H54 (cell line): ENCODE measurements at places on chromosomes 6 and 20.

DNA sequence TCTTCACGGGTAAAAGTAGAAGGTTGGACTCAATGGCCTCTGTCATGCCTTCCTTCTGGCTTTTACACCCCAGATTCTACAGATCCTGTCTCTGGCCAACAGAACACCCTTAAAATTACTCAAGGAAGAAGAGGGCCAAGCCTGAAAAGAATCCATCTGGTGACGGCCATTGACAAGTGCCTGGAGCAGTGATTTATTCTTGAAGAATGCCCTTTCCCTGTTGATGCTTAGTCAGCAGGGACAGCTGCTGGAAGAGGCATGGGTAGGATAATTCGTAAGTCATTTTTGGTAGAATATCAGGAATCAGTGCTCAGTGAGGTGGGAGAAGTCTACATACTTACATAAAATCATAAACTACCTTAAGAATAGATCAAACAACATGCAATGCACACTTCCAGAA lies 397.9 kb downstream of the SAMD5 start:
- DNase-seq, result no peak

- DNase-seq, result no peak
These were observed 54.0 kb upstream of the CCN2 start for GRCh38 chr6:132005178-132005577.

DNA sequence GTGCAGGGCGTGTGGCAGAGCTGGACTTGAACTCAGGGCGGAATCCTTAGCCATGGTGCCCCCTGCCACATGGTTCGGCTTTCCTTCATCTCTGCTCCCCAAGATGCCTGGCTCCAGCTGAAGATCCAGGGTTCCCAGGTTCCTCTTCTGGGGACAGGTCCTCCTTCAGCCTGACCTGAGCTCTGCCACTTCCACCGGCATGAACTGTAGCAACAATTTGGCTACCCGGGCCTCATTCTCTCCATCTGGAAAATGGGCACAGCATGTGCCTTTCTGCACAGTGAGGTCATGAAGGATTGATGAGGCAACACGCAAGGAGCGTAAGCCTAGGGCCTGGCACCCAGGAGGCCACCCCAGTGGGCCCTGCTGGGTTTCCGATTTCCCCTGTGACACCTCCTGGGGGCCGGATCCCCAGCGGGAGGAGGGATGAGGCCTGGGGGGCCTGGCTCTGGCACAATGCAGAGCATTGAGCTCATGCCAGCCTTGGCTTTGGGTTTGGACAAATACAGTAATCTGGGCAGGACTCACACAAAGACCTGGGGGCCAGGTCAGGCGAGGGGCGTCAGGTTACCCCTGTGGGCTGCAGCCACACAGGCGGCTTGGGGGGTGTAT lies 74.0 kb downstream of the CEBPB start:
- no peak for DNase-seq

- peak; percentile 62 for DNase-seq
These were observed 1.6 kb upstream of the ATXN1 start for GRCh38 chr6:16762550-16763477.

DNA sequence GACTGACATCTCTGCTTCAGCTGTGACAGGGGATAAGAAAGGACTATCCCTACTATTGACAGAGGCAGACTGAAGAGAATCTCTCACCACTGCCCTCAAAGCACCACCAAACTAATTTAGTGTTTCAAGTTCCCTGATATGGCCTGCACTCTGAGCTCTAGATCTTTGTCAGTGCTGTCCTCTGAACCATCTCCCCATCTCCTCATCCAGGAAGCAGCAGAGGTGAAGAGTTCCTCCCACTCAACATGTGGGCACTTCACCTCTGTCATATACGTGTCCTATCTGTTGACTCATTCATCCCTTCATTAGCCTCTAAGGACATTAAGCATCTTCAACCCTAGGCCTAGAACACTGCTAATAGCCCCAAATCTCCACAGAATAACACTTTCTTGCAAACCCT lies 14.1 kb downstream of the FAM210B start:
- DNase-seq, result no peak

DNA sequence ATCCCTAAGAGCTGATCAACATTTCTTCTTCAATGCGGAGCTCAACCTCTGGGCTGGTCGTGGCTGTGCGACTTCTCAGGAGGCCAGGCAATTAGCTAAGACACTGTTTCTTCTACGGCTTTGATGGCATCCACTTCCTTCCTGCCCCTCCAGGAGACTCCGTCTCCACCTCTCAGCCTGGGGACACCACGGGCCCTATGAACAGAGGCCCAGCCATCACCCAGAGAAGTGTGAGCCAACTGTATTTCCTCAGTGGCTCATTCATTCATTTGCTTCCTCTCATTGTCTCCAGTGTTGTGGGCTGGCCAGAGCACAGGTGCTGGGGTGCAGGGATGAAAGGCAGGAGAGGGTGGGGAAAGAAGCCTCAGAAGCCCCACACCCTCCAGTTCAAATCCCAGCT lies 51.8 kb upstream of the APCDD1L start:
- DNase-seq, result no peak

DNA sequence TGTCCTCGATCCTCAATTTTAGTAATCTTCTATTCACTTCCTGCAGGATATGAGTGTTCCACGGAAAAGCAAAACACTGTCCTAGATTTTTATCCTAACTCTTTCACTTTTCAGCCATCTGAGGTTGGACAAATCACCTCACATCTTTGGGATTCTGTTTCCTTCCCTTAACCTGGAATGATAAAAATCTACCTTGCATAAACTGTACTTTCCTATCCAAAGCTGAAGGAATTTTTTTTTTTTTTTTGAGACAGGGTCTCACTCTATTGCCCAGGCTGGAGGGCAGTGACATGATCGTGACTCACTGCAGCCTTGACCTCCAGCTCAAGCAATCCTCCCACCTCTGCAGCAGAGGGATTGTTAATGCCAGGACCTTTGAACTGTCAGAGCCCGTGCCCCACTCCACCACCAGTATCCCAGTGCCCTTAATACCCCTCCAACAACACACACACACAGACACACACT lies 20.5 kb downstream of the CAPN11 start:
- no peak for DNase-seq

DNA sequence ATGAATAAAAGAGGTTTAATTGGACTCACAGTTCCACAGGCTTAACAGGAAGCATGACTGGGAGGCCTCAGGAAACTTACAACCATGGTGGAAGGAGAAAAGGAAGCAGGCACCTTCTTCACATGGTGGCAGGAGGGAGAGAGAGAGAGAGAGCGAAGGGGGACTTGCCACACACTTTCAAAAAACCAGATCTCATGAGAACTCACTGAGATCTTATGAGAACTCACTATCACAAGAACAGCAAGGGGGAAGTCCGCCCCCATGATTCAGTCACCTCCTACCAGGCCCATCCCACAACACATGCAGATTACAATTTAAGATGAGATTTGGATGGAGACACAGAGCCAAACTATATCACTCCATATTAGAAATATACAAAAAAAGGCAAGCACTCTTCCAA lies 6.1 kb upstream of the SIRPD start:
- no peak for DNase-seq

DNA sequence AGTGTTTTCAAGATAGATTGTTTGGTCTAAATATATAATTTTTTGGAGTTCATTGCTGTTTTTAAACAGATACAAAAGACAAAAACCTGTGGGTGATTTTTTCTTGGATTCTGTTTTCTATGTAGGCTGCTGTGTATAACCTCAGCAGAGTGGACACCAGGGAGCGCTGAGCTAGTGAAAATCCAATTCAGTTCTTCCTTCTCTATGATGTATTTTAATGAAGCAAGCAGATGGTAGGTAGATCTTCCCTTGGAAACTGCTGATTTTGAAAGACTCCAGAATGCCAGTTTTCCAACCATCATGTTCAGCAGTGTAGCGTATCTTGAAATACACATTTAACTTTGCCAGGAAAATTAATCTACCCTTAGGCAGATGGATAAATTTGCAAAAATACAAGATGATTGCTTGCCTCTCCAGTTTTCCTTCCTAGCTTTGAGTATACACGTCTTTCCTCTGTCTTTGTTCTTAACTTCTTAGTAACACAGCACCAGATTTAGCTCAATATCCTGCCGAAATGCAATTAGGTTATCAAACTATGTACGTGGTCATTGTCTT lies 178.0 kb downstream of the PHF3 start:
- DNase-seq, result no peak

GRCh38 chr20:51886891-51887608 lies 84.7 kb upstream of the SALL4 start:
- no peak for DNase-seq

DNA sequence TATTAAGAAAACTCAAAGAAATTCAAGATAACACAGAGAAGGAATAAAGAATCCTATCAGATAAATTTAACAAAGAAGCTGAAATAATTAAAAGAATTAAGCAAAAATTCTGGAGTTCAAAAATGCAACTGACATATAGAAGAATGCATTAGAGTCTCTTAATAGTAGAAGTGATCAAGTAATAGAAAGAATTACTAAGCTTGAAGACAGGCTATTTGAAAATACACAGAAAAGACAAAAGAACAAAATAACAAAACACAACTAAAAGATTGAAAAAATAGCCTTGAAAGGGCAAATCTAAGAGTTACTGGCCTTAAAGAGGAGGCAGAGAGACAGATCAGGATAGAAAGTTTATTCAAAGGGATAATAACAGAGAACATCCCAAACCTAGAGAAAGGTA lies 12.1 kb downstream of the SNX14 start:
- DNase-seq, result no peak

DNA sequence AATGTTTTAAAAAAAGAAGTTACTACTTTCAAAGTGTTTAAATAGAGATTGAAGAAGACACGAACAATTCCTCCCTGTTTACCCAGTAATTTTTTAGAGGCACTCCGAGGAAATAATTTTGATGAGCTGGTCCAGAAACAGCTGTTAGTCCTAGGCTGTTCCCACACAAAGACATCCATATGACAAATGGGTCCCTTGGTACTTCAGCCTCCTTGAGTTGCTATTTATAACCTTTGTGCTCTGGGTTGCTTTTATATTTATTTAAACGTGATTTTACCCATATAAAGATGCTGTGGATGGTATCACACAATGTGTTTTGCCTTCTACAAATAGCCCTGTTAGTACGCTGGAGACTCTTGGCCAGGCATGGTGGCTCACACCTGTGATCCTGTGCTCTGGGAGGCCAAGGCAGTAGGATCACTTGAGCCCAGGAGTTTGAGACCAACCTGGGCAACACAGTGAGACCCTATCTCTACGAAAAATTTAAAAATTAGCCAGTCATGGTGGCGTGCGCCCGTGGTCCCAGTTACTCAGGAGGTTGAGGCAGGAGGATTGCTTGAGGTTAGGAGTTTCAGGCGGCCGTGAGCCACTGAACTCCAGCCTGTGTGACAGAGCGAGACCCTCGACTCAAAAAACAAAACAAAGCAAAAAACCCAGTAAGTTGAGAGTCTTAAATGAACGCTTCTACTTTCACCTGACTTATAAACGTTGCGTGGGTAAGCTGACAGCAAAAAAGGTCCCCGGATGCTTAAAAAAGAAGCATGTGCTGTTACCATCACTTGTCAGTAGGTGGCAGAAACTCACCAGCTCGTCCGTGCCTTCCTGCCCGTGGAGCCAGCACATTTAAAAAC lies 56.9 kb upstream of the ARMH2 start:
- peak; percentile 48 for DNase-seq

DNA sequence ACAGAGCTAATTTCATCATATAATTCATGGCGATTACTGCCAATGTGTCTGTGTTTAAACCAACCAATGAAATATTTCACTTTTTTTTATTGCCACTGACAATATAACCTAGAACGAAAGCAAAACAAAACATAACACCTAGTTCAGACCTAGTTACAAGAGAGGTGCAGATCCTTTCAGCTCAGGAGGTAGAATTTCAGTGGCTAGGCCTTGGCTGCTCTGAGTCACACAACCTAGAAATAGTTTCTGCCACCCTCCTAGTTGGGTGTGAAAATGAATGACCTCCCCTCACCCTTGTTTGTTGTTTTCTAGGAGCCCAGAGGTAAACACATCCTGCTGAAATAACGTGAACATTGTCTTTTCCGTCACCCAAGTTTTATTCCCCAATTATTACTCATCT lies 356.3 kb downstream of the HTR1B start:
- DNase-seq, result no peak

DNA sequence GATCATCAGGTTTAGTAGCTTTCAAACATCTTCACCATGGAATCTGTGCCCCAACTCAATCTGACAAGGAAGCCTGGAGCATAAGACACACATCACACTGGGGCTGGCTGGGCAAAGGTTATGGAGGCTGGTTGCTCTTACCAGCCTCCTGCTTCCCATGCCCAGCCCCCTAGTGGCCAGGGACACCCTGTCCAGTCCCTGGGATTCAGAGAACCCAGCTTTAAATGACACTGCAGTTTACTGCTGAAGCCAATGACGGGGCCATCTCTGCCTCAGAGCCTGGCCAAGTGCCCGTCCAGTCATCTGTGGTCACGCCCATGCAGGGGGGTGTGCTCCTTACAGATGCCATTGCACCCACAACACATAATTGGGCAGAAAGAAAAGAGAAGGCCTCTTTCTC lies 272.9 kb downstream of the SMOC2 start:
- peak; percentile 15 for DNase-seq

DNA sequence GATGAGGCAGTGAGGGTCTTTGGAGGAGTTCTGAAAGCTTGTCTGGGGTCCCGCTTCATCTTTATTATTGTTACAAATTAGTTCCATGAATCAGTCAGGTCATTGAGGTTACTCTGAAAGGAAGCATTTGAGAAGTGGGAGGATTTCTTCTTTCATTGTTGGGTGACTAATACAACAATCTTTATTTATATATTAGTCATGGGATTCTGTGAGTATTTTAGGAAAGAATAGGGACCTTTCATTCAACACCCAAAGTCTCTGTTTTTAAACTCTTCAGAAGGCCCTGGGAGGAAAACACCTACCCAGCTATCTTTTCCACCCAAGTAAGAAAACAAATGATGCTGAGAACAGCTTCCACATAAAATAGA lies 98.3 kb downstream of the SOD2 start:
- DNase-seq, result peak; percentile 9

DNA sequence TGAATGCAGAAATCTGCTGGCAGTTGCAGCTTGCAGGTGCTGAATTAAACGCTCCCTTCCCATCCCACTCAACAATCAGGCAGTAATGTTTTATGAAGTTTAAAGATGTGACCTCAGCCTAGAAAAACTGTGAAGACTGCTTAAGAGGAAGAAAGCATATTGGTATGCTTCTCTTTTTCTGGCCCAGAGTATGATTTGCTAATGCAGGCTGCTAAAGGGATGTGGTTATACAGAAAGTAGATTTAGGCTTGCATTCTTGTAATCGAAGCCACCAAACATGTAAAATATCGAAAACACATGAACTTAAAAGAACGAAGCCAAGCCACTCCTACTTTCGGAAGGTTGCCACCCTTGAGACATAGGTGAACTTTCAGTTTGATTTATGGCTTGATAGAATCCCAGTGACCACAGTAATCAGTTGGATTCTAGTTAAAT lies 40.7 kb downstream of the MAP3K5 start:
- no peak for DNase-seq

- DNase-seq, result no peak
These were observed 118.8 kb upstream of the TRAF3IP2 start for GRCh38 chr6:111724505-111724904.

- no peak for DNase-seq
These were observed 138.6 kb downstream of the DLL1 start for GRCh38 chr6:170152124-170152926.
